ENCODE measurements at places on chromosomes 2 and 18.
A peak's percentile ranks its signal among the peaks of the same experiment; 100 is the strongest.

DNA sequence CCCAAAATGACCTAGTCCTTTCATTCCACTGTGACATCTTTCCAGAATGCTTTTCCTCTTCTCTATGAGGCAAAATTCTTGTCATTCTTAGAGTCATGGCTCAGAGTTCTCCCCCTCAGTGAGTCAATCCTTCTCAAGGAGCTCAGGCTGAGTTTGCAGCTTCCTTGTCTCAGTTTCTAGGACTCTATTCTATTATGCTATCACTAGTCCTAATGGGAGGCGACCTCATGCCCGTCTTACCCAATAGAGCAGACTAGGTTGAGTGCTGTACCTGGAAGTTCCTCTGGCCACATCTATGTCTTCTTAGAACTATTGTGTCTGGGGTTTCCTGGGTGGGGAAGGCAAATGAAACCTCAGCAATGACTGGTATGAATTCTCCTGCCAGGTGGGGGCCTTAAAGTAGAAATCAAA, 51.5 kb downstream of the HAUS1 start:
- peak; percentile 83 for DNase-seq

DNA sequence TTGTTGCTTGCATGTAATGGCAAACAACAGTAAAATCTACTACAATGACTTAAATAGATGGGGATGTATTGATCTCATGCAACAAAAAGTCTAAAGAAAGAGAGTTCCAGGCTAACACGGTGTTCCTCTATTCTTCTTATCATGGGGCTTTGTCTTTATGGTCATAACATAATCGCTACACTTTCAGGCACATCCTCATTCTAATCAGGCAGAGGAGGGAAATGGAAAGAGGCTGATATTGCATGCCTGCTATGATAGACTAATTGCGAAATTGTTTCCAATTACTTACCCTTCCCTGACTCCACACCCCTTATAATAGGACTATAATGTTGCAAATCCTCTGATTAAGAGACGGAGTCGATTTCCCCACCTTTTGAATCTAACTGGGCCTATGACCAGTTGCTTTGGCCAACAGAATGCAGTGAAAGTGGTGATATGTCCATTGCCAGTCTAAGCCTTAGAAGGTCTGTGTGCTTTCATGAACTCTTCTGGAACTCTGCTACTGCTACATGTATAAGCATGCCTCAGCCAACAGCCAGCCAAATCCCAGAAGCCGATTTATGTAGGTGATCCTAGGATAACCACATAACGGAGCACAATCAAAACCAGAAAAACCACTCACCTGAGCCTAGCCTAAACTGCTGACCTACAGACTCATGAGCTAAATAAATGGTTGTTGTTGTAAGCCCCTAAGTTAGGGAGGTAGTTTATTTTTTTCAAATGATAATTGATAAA, 180.3 kb upstream of the TACR1 start:
- no peak for DNase-seq

DNA sequence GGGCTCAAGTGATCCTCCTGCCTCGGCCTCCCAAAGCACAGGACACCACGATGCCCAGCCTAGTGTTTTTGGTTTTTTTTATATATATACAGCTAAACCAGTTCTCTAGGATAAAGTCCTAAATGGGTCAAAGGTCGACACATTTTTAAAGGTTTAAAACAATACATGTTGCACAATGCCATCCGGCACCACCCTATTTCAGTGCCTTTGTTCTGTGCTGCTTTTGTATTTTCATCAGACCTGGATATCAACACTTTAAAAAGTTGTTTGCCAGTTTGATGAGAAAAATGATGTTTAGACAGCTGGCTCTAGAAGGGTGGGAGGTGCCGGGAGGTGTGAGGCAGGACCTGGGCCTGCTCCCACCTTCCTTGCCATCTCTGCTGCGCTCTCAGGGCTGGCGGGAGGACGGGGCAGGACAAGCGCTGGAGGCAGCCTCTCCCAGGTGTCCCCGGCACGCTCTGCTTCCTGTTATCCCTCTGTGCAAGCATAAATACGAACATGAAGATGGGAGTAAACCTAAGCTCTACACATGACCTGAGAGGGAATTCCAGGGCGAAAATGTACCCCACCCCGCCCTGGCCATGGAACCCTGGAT, 103.7 kb downstream of the HS6ST1 start:
- DNase-seq = no peak

DNA sequence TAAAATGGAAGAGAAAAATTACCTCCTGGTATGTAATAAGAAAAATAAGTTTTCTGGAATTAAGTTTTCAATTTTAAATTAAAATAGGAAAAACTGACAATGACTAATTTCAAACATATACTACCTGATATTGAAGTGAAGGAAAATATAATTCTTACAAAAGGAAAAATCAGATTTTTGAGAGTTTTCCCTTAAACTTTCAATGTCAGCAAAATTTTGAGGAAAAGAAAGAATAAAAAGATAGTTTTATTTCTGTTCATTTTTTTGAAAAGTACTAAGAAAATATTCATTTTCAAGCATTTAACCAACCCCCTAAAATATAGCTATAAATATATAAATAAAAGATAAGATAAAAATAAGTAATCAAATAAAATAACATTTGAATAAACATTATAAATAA, 87.1 kb downstream of the TMX3 start:
- no peak for DNase-seq

DNA sequence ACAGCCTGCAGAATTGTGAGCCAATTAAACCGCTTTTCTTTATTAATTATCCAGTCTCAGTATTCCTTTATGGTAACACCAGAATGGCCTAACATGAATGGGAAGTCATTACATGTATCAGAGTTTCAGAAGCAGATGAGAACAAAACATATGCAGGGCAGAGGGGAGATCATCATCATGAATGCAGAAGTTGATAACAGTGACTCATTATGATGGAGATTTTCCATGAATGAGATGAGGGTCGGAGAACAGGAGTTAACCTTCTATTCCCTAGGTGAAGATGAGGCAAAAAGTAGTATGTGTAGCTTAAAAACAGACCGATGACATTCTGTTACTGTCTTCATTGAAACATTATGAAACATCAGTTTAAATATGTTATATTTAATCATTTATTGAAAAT, 59.5 kb upstream of the PPM1B start:
- DNase-seq = no peak

DNA sequence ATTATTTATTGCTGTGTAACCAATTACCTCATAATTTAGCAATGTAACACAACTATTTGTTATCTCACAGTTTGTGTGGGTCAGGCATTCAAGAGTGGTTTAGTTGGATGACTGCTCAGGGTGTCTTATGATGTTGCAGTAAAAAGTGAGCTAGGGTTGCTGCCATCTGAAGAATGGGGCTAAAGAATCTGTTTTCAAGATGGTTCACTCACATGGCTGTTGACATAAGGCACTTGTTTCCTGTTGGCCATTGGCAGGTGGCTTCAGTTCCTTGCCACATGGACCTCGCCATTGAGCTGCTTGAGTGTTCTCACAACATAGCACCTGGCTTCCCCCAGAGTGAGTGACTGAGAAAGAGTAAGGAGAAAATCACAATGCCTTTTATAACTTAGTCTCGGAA, 123.2 kb downstream of the TMEM17 start:
- DNase-seq = no peak

DNA sequence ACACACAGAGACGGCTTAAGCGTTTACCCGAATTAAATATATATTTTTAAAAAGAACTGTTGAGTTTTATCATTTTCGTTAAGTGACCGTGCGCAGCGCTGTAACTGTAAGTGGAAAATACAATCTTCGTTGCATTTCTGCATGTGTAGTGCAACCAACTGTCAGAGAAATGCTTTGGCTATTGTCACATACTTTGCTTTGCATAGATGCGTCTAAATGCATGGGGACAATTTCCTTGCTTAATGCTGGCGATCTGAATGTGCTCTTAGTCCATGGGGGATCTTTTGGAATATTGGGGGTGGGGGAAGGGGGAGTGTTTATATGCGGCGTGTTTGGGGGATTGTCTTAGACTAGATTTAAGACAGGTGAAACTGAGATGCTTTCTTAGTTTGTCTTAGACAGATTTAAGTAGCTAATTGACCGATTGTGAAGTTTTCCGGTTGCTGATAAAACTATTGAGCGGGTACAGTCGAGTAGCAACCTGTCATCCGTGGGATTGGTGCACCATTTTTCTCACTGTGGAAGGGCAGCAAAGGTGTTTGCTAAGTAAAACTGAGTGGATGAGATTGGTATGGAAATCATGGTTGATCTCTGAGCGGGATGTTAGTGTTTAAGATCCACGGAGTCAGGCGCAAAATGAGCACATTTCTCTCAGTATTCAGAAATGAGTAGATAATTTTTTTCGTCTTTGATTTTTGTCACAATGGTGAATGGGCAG, 476 bp downstream of the VSNL1 start:
- DNase-seq = no peak

Data from foreskin fibroblast (primary cell).